ENCODE measurements at places on chromosomes 1 and 21. TPM values are rescaled to one million over a fixed set of nuclear protein-coding genes. Genes with fewer than 3 reads are reported as not detected.

DNA sequence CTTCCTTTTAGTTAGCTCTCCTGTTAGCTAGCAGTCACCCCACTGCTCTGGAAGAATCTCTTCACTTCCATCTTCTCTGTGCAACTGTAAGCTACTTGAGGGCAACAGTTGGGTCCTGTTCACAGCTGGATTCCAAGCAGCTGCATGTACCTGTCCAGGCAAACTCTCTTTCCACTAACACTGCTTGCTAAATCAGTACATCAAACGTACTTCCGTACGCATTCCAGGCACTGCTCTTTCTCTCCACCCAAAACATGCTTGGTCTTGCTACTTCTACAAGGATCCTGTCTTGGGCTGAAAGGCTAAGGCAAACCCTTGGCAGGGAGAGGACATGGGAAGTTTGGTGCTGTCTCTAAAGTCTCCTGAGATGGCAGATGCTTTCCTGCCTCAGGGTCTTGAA lies 139.2 kb upstream of the CACNA1E start:
- no peak for DNase-seq
- no peak overlapping the region for H3K27ac ChIP-seq
- H3K4me3 ChIP-seq = no peak overlapping the region

GRCh38 chr1:156508205-156508954 lies 7.8 kb upstream of the MEF2D start:
- H3K4me1 ChIP-seq = peaks cover 24% of the 10 kb centered on the region
- H3K4me3 ChIP-seq = no peak overlapping the region
- H3K27ac ChIP-seq = peak overlapping the region; percentile 54
- no peaks in the 10 kb centered on the region for H3K27me3 ChIP-seq
- H3K36me3 ChIP-seq = no peaks in the 10 kb centered on the region

The TMOD4 gene
- total RNA-seq = 3.5 TPM

The RIIAD1 gene
- total RNA-seq = not detected

DNA sequence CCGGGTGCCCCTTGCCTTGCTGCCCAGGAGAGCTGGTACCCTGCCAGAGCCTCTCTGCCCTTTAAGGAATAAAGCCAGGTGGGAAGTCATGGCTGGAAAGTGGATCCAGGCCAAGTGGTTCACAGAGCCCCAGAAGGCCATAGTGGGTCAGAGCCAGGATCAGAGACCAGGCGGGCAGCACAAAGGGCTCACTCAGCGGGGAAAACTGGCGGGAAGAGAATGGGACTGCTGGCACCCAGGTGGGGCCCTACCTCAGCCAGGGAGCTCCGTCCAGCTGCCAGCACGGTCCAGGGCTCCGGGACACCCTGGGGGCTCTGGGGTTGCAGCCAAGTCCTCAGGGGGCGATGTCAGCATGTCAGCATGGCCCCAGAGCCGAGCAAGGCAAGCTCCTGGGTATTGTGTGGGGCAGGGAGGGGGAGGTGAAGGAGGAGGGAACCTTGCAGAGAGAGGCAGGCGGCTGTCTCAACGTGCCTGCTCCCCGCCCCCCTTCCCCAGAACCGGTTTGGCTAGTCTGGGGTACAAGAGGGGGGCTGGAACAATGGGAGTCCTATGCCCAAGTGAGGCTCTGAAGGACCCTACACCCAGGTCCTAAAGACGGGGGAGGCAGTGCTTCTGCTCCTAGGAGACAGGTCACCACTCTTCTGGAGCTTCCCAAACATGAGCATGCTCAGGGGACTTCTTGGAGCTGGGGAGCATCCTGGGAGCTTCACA lies at the start of gene ARHGEF19:
Gene ARHGEF19, minus strand, starts transcription at position 402 of the 711 bp plus-strand sequence. CDS start 3,598 bp downstream, outside the sequence.
- H3K4me1 ChIP-seq = peaks cover 20% of the 10 kb centered on the region
- H3K36me3 ChIP-seq = no peaks in the 10 kb centered on the region
- H3K27me3 ChIP-seq = no peaks in the 10 kb centered on the region
- H3K4me3 ChIP-seq = no peak within 1 kb of the TSS
